Peyer's patch (tissue), 4 donors: ENCODE measurements at places on chromosomes 3 and 15. TPM values are rescaled to one million over a fixed set of nuclear protein-coding genes. Genes with fewer than 3 reads are reported as not detected.
A peak's percentile ranks its signal among the peaks of the same experiment; 100 is the strongest.

DNA sequence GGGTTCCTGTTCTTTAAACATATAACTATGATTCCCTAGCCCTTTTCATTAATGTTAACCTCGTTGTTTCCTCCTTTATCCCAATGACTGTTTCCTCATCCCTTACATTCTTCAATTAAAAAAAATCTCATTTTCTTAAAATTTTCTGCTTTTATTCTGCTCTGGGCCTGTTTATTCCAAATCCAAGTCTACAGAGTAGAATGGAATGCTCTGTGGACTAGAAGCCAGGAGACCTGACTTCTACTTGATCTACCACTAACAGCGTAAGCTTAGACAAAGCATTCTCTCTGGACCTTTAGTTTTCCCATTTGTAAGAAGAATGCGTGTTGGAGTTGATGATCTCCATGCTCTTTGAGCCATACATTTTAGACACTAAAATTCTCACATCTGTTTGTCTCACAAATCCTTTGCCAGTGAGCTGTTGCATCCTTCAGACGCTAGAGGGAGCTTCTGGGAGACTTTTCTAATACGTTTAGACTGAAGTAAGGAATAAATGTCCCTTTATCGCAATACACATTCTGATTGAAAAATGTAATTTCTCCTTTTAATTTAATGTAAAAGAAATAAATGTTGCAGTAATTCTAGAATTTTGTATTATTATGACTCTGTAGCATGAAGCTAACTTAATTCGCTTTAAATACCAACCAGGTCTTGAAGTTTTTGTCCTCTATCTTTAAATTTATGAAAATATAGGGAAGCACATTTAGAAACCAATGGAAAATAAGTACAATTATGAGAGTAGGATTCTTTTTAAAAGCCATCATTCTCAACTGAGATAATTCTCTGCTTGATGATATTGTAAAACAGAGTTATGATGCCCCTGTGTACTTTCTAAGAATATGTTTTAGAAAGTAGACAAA lies 21.7 kb upstream of the GMNC start:
- no peak for DNase-seq

DNA sequence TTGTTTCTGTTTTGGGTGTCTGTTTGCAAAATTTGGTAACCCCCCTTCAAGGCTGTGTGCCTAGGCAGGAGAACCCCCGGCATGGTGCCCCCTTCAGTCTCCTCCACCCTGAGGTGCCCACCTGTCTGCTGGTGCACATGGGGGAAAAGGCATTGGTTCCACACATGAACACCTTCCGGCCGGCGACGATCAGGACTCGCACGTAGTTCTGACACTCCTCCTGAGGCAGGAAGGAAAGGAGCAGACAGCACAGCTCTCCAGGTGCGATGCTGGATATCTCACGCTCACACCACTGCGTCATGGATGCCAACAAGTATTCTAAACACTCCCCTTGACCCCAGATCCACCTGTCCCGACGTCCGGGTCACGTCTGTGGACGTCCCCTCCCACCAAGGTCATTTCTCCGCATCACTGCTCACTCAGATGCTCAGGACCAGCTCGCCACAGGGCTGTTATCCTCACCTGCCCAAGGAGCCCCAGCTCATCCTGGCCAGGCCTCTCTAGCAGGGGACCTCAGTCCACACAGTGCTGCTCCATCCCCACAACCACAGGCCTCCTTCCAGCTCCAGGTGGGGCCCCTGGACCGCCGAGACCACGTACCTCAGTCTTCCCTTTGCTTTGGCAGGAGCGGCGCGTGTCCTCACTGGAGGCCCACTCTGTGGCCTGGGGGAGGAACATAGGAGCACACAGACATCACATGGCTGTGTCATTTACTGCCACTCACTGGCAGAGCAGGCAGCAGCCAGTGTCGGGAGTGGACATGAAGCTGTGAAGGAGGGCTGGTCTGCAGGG lies 99.0 kb downstream of the SEMA5B start:
- DNase-seq, result no peak

DNA sequence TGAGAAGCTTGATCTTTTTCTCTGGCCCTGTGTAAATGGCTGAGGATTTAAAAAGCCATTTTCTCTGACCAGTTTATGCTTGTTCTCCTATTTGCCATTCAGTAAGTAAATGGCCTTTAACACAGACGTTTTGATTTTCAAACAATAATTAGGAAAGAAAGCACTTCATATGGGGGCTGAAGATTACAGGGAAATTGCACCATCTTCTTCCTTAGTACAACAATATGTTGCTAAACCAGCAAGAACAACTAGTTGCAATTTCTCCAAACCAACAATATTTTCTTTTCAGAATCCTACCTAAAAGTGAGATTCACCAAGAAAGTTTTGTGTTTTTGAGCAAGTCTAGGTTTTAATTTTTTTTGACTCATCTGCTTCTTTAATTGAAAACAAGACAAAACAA lies 80.5 kb upstream of the CCNL1 start:
- no peak for DNase-seq

DNA sequence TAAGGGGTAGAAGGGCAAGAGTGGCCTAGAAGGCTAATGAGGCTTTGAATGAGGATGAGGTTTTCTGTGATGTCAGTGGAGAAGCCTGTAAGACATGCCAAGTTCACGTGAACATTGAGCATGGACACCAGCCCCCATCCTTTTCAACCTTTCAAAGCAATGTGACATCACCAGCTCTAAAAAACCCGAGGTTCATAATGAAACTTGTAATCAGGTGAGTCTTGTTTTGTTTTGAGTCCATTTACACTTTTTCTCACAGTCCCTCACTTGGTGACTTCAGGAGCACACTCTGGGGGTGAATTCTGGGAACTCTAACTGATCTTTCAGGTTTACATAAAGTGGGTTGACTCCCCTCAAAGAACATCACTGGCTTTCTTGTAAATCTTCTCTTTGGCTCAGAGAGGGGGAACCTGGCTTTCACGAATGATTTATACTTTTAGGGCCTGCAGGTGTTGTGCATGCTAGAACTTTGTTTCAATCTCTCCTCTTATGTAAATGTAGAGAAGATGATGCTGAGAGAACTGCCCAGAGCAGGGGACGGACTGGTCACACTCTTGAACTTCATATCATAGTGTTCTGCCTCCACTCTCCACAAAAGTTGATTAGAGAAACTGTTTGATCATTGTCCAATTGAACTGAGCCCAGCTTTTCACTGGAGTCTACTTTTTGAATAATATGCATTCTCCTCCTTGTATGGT lies 224.7 kb upstream of the SATB1 start:
- no peak for DNase-seq

Gene GOLGA8O
- total RNA-seq, result not detected

Gene MAP6D1
- 1.8 TPM for total RNA-seq

DNA sequence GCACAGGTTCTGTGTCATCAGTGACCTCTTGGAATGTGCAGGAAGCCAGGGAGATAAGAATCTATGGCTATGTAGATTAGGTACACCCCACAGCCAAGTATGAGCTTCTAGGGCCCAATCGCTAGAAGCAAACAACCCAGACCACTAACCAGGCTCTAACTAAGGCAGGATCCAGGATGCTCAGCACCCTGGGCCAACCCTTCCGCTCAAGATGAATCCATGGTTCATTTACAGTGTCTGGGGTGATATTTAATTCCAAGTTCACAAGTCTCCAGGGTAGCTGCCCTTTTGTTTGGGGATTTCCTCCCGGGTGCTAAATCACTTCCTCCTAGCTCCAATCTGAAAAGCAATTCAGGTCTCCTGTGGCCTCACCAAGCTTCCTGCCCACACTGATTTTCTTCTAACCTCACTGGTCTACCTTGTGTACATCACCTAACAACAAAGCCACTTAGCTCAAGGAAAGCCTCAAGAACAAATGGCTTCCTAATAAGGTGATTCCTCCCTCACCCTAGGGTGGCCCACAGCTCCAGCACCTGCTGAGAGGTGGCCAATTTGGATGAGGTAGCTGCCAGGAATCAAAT lies 2.4 kb downstream of the EHD4 start:
- peak; percentile 64 for DNase-seq

Gene IL12A
- not detected for total RNA-seq

GRCh38 chr15:49168016-49168415 lies 2.0 kb upstream of the GALK2 start:
- DNase-seq, result no peak

DNA sequence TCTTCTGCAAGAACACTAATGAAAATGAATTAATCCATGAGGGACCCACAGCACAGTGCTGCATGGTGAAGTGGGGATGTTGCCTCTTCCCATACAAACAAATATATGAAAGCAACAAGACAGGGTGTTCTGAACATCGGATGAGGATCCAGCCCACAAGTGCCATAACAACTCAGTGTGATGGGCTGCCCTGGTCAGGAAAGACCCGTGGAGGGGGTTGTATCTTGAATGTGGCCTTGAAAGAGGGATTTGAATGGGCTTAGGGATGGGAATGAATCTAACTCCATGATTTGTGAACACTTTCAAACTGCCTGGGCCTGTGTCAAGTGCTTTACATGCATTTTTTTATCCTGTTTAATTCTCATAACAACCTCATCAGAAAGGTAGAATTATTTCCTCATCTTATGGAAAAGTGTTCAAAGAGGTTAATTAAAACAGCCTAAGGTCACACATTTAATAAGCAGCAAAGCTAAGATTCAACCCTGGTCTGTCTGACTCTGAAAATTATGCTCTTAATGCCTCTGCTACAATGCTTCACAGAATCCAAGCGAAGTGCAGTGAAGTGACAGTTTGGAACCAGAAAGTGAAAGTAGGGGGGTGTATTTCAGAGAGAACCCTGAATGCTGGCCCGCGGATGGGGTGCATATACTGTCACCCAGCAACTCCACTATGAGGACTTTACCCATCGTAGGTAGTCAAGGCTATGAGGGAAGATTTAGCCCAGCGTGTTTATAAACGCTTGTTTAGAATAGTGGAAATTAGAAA lies 65.6 kb upstream of the HEG1 start:
- DNase-seq, result no peak

Gene ASB14
- total RNA-seq, result not detected

DNA sequence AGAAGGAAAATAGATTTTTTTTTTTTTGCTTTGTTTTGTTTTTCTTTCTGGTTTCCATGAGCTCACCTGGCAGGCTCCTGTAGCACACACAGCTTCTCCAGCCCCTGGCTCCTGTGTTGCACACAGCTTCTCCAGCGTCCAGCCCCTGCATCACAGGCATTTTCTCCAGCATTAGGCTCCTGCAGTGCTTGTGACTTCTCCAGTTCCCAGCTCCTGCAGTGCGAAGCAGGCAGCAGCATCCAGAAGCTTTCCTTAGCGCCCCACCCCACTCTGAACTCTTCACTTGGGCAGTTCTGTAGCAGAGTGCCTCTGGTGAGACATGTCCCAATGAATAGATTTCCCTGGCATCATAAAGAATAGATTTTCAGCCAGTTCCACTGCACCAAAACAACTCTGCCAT lies 5.5 kb upstream of the CCDC39 start:
- DNase-seq, result no peak

Gene POU1F1
- not detected for total RNA-seq

DNA sequence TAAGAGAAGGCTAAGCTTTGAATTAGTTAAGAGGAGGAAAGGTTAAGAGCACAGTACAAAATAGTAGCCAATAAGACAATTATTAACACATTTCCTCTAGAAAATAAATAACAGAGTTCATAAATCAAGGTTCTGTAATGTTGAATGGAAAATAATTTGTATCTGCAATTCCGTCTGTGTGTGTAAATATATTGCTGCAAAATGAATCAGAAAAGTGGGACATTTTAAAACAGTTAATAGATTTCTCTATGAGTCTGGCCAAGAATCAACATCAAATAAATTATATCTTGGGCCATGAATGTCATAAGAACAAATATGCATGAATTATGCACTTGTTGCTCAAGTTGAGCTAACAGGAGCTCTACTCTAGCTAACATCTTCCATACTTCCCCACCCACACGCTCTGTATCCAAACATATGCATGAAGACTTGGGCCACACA lies 14.2 kb upstream of the SUCNR1 start:
- DNase-seq, result no peak

DNA sequence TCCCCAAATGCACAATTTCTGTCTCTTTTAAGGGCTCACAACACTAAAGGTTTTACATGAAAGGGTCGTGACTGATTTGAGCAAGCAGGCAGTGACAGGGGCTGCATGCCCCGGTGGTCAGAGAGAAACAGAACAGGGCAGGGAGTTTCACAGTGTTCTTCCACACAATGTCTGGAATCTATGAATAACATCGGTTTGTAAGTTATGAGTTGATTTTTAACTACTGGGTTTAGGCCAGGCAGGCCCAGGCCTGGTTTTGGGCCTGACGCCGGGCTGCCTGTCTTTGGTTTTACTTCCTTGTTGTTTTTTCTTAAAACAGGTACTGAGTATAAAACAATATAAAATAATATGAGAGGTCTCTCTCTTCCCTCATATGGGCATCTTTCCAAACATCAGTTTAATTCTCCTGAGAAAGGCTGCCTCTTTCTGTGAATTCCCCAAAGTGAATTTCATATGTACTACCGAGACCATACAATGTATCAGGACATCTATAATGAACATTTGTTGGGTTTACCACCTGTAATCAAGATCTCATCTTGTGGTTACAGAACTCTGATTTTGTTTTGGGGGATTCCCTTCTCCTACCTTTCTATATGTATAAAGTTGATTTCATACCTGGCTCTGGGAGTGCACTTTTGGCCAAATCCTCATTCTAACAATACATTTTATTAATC lies 74.4 kb downstream of the CD200 start:
- DNase-seq, result no peak

Gene CPNE4
- not detected for total RNA-seq

GRCh38 chr15:44670087-44670950 lies 6.9 kb upstream of the SPG11 start:
- no peak for DNase-seq

DNA sequence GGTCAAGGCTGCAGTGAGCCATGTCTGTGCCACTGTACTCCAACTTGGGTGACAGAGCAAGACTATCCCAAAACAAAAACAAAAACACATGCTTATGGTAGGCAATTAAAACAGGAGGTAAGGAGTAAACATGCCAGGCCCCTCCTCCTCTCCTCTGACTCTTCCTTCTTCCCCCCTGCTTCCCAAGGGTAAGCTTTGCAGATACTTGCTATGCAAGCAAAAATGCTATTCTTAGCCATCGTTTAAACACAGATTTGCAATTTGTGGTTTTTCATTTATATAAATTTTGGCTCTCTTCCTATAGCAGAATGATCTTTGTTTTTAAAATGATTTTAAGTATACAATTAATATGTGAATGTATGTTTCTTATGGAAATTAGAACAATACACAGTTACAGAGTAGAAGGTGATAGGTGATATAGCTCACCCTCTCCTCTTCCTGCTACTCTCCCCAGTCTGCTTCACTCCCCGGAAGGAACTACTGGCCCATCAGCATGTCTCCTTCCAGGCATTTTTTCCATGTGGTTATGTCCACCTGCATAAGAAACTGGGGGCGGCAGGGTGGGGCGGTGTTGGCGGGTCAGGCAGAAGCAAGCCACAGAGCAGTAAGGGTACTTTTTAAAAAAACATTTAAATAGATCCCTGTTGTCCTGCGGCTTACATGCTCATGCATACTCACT lies 42.1 kb downstream of the IGF1R start:
- no peak for DNase-seq
